ENCODE measurements at places on chromosomes 1 and 21. TPM values are rescaled to one million over a fixed set of nuclear protein-coding genes. Genes with fewer than 3 reads are reported as not detected.
A peak's percentile ranks its signal among the peaks of the same experiment; 100 is the strongest.

DNA sequence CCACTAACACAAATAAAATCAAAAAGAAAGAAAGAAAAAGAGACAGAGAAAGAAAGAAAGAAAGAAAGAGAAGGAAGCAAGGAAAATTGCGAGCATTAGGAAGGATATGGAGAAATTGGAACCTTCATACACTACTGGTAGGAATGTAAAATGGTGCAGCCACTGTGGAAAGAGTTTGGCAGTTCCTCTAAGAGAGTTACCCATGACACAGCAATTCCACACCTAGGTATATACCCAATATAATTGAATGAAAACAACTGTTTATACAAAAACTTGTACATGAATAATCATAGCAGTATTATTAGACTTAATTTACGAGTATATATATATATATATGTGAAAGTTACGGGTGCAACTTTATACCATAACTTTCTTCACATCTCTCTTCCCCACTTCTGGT lies 4.1 kb upstream of the LYPD8 start:
- DNase-seq, result no peak

The CACHD1 gene
- total RNA-seq, result 5.5 TPM

DNA sequence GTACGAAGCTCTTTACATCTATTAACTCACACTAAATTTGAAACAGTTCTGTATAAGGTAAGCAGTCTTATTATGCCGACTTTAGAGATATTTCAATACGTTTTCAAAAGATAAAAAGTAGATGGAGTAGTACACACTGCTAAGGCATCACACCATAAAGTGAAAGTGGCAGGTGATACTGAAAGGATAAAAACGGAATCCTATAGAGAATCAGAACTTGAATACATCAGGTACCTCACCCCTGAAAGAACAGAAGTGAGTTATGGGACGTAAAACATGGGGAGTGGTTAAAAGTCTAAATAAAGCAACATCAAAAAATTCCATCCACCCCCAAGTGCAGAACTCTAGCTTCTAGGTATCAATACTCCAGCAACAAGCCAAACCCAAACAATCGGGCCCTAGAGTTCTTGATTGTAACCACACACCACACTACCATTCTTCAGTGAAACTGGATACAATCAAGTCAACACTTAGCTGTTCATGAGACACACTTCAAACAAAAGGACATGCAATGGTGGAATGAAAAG lies 142.6 kb downstream of the SMYD3 start:
- DNase-seq, result no peak

DNA sequence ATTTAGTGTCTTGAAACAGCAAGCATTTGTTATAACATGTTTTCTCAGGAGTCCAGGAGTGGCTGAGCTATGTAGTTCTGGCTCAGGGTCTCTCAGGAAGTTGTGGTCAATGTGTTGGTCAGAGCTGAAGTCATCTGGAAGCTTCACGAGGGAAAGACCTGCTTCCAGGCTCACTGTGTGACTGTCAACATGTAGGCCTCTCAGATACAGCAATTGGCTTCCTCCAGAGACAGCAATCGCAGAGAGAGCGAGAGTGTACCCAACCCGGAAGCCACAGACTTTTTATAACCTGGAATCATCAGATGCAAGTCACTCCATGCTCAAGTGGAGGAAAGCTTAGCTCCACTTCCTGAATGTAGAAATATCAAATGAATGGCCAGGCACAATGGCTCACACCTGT lies 40.9 kb downstream of the TNFRSF9 start:
- no peak for DNase-seq

DNA sequence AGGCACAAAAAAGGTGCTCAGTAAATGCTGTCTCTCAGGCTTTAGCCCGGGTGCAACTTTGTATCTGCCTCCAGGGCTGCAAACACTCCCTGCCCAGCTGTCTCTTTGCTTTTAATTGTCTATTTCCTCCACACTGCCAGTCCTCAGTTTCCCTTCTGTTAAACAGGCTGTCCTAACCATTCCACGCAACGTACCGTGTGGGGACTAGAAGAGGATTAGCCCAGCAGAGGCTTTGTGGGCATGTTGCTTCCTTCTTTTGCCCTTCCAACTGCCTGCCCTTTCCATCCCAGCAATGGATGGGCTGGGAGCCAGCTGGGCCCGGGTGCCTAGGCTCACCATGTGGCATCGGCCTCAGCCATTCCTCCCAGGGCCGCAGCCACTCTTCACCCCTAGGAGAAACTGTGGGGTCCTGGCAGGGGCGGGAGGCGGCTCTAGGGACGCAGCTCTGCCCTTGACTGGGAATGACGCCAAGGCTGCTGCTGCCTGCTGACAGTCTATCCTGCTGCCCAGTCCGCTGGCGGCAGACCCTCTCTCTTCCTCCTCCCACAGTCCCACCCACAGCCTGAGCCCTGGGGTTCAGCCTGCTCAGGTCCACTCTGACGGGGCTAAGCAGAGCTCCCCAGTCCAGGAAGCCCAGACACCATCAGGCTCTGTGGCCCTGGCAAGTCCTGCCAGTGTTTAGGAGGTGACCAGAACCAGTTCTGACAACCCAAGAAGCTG lies 40.6 kb upstream of the LRP8 start:
- peak; percentile 78 for DNase-seq

The MAGI3 gene
- total RNA-seq, result 7.0 TPM

The ANKRD35 gene
- total RNA-seq, result not detected

GRCh38 chr21:41460578-41461527 lies 34.8 kb downstream of the MX1 start:
- DNase-seq, result no peak
